ENCODE measurements at places on chromosomes 7 and 10.
A peak's percentile ranks its signal among the peaks of the same experiment; 100 is the strongest.

GRCh38 chr7:155166673-155167370 is 96.7 kb downstream of the HTR5A start:
- ATAC-seq: peak; percentile 100

- ATAC-seq: peak; percentile 63
Measured at GRCh38 chr10:5583525-5584175, 58.9 kb downstream of the CALML3 start.

GRCh38 chr10:48490946-48491345 is 113.9 kb downstream of the ARHGAP22 start:
- ATAC-seq: no peak

- ATAC-seq: no peak
Measured at GRCh38 chr7:7786595-7786994, 68.2 kb upstream of the RPA3 start.

- ATAC-seq: no peak
Measured at GRCh38 chr10:89888321-89889070, 187.1 kb downstream of the KIF20B start.

DNA sequence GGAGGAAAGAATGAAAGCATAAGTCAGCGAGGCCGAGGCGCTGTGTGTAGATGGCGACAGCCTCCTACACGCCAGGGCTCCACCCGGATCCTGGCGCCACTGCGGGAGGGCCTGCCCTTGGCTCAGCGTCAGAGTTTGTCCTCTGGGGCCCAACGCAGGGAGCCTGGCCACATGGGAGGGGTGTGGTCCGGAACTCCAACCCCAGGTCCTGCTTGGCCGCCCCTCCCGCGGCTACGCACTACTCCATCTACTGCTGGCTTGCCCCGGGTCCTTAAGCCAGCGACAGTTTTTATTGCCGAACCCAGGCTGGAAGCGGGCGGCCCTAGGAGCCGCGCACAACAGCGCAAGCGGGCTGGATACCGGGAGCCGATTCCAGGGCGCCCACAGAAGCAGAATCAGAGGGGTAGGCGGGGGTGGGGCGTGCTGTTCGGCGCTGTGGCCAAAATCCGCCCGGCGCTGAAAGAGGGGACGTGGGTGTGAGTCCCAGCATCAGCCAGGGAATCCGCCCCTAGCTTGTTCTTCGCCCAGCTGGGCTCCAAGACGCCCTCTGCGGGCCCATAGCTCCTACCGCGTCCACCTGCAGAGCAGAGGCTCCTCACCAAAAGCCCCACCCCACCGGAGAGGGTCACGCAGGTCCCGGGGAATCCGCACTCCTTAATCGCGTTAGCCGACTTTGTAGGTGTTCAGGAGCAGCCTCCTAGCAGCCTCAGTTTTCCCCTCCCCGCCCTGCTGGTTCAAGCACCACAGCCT is 4.5 kb downstream of the KAZALD1 start:
- ATAC-seq: peak; percentile 72

DNA sequence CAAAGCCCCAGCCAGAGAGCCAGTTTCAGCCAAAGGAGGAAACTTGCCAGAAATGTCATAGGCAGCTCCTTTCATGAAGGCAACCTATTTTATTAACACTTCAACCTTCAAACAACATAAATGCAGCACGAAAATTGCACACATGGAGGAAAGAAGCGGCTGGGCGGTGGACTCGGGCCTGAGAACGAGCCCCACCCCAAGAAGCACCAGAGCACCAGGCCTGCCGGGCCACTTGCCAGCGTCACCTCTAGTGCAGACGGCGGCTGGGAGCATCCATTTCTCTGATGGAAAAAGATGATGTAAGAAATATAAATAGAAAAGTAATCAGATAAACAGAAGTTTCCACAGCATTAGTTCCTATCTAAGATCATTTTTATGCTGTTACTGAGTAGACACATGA is 100.0 kb downstream of the TCERG1L start:
- no peak for ATAC-seq

DNA sequence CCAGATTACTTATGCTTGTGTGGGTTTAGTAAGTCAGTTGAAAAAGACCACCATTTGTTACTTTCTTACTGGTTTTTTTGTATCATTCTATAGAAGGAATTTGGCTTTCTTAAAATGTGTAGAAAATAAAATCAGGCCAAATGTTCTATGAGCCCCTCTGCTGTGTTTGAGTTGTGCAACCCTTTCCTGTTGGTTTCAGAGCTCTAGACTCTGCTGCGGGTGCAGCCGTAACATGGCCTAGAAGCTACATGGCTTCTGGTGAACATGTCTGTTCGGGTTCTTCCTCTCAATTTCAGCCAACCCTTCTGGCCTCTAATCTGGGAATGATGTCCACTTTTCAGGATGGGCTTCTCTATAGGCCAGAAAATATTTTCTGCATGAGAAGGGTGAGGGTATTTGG is 56.6 kb upstream of the RAB18 start:
- no peak for ATAC-seq

DNA sequence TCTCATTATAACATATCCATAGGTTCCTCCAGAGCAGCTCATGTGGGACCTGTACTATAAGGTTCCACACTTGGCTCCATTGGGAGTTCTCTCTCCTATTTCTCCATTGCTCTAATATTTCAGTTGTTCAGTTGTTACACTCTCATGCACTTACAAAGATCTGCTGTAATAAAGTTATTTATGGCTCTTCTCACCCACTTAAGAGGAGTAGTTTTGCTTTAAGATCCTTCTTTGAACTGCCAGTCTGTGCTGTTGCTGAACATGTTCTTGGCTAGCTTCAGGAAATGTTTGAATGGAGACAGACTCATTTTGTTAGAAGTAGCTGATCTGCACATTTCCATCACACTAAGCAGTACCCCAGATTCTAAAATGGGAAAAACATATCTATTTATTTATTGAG is 250.1 kb downstream of the CDK14 start:
- no peak for ATAC-seq

DNA sequence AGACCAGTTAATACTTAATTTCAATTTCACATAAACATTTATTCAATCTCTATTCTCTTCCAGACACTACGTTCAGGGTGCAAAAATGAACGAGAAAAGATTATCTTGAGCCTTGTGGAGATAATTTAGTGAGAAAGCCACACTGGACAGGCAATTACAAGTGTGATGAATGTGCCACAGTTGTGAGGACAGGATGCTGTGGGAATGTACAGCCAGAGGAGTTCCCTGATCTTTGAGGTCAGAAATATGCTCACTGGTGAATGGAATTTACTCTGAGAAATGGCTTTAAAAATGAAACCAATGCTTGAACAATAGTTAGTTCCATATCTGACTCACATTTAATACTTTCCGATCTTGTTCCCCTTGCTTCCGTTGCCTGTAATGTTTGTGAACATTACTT is 864.8 kb downstream of the GATA3 start:
- no peak for ATAC-seq

DNA sequence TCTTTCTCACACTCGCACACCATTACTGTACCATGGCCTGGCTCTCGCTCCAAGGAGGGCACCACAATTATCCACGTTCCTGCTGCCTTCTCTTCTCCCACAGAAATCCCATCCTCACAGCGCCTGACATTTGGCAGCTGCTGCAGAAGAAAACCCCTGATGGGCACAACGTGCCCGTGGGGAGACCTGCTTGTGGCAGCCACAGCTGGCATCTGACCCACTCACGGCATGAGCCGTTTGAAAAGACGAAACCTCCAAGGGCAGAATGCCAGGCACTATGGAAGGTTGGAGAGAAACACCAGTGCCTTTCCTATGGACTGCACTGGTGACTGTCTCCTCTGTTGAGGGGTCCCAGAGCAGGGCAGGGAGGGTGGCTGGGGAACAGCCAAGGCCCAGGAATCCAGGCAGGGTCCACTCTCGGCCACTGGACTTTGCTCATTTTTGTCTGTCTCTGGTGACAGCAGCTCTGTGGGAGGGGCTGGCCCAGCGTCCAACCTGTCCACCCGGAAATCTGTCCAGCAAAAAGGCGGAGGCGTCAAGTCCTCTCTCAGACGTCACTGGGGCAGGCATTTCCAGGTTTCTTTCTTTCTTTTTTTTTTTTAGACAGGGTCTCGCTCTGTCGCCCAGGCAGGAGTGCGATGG is 61.0 kb upstream of the MKRN1 start:
- no peak for ATAC-seq

- ATAC-seq: no peak
Measured at GRCh38 chr7:132988117-132988516, 93.8 kb downstream of the CHCHD3 start.

DNA sequence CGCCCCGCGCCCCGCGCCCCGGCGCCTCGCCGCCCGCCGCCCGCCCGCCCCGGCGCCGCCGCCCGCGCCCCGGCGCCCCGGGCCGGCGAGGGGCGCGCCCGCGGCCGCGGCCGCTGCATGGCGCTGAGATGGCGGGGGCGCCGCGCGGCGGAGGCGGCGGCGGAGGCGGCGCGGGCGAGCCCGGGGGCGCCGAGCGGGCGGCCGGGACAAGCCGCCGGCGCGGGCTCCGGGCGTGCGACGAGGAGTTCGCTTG is 174 bp downstream of the ADCY1 start:
- no peak for ATAC-seq

DNA sequence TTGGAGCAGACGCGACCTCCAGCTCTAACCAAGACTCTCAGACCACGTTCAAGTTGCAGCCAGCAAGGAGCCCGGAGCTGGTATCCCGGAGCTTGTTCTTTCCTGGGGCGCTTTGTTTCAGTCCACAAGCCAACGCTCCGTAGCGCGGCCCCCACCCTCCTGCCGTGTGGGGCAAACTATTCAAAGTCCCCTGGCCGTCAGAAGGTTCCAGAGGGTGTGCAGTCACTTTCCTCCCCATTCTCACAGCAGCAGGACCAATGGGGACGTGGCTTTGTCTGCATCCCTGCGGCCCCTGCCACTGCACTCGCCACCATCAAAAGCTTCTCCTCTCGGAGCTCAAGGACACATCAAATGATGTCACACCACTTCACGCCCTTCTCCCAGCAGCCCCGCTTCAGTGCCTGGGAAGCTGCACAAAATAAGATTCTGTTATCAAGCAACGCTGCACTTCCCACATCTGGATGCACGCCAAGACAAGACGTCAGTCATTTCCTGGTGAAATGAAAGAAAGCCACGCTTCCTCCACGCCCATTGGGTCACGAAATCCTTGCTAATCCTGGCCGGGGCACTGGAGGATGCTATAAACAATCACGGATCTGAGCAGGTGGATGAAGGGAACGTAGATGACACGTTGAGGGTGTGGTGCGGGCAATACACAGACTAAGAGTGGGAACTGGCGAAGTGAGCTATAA is 348.2 kb downstream of the PTPRN2 start:
- ATAC-seq: peak; percentile 88

GRCh38 chr10:115295213-115295805 is 202.1 kb downstream of the ATRNL1 start:
- ATAC-seq: no peak

GRCh38 chr7:32357535-32358277 is 132.5 kb downstream of the LSM5 start:
- ATAC-seq: no peak

GRCh38 chr10:54503863-54504262 is 297.2 kb downstream of the PCDH15 start:
- no peak for ATAC-seq

- peak; percentile 33 for ATAC-seq
Measured at GRCh38 chr7:17948526-17949238, 8.4 kb upstream of the SNX13 start.

- no peak for ATAC-seq
Measured at GRCh38 chr10:94223702-94224370, 138.9 kb downstream of the NOC3L start.

DNA sequence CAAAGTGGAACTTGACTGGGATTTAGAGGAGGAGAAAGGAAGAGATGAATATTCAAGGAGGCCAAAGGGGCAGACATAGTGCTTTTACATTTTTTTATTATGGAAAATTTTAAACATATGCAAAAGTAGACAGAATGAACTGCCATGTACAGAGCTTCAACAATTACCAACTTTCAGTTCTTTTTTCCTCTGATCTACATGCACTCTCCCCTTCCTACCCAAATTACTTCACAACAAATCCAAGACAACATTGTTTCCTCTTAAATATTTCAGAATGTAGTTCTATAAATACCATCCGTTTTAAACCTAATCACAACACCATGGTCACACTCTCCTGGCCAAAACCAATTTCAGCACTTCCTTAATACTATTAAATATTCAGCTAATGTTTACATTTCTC is 83.5 kb upstream of the FZD1 start:
- ATAC-seq: no peak

DNA sequence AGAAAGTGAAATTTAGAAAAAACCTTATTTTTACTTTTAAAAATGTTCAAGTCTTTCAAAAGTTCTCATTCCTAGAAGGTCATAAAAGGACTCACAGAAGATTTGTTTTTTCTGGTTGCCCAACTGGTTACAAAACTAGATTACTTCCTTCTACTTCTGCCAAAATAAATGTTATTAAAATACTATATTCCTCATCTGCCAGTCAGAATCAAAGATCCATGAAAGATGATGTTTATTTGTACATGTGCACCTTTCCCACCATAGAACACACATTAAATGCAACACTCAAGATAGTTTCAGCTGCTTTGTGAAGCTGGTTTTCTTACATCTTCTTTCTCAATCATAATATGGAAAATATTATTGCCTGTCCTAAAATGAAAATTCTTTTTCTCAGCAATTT is 465.4 kb downstream of the ETV1 start:
- ATAC-seq: no peak

GRCh38 chr10:119479532-119479931 is 63.0 kb downstream of the RGS10 start:
- no peak for ATAC-seq

DNA sequence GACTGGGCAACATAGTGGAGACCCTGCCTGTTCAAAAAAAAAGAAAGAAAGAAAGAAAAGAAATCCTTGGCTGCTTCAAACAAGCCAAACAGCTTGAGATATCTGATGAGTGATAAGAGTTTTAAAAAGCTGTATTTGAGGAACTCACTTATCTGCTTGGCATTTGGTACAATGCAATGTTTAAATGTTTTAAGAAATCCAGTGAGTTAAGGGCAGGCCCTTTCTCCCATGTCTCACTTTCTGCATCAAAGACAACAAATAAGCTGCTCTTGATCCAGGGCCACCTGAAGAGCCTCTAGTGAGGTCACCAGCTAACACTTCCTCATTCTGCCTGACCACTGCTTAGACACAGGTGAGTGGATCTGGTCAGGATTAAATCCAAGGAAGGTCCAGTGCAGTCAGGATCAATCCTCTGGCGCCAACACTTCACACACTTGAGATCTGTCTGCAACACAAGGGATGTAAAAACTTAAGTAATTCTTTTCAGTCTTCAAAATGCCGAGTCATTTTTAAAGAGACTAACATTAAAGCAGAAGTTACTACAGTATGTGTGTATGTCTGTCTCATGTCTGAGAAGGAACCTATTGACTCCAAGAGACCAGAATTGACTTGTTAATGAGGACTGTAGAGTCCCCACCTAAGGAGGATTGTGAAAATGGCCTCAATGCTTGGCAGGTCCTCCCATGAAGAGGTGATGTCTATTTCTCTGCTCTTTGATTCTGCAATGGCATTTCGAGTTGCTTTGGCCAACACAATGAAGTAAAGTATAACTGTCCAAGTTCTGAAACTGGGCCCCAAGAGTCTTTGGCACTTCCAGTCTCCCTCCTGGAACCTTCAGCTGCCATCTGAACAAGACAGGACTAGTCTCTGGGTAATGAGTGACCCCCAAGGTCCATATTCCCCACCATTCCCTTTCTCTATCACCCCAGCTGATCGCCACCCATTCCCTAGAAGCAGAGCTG is 43.1 kb downstream of the CREB3L2 start:
- peak; percentile 8 for ATAC-seq

GRCh38 chr7:2643386-2644219 is 11.8 kb downstream of the TTYH3 start:
- ATAC-seq: no peak

All from esophagus mucosa (tissue), 1 donor.